ENCODE measurements at places on chromosomes 4 and X. TPM values are rescaled to one million over a fixed set of nuclear protein-coding genes. Genes with fewer than 3 reads are reported as not detected.

ITM2A gene
- 11.6 TPM for polyA plus RNA-seq

DNA sequence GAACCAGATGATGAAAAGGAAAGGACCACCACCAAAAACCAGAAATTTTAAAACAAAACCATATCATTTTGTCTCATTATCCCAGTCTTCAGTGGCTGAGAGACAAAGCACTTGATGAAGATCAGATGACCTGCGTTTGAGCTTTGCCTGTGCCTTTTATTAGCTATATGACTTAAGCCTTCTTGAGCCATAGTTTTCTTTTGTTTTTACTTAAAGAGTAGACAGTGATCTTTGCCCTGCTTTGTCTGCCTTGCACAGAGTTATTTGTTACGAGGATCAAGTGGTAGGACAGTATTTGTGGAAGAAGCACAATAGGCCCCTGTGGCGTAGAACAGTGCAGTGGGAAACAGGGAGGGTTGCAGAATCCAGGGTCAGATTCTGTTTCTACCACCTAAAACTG is 89.9 kb downstream of the SLC10A6 start:
- no peaks in the 10 kb centered on the region for H3K4me1 ChIP-seq
- DNase-seq = no peak
- H3K36me3 ChIP-seq = no peaks in the 10 kb centered on the region

CCDC149 gene
- polyA plus RNA-seq = 12.3 TPM

RGN gene
- 111 TPM for polyA plus RNA-seq

DNA sequence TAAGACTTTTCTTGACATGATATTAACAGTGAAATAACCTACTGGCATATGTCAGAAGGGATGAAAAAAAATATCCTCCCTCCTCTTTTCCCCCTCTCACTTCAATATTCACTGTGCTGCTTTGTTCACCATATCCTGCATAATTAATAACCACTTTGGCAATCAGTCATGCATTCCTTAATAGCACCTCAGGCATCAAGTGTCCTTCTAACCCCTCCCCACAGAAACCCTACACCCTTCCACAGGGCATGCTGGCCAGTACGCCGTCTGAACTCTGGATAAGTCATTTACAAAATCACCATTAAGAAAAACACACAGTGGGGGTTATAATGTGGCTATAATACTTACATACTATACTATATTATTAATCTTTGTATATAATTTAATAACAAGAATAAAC is 165.9 kb downstream of the PDGFC start:
- no peaks in the 10 kb centered on the region for H3K27me3 ChIP-seq
- no peak for DNase-seq
- H3K36me3 ChIP-seq = no peaks in the 10 kb centered on the region
- no peaks in the 10 kb centered on the region for H3K4me1 ChIP-seq
- H3K4me3 ChIP-seq = no peak overlapping the region

GRCh38 chrX:48981178-48981577 is 9.5 kb upstream of the KCND1 start:
- no peaks in the 10 kb centered on the region for H3K27me3 ChIP-seq
- H3K4me1 ChIP-seq = no peaks in the 10 kb centered on the region
- no peak overlapping the region for H3K4me3 ChIP-seq
- no peak overlapping the region for H3K27ac ChIP-seq

- H3K4me1 ChIP-seq = peaks cover 30% of the 10 kb centered on the region
- H3K36me3 ChIP-seq = no peaks in the 10 kb centered on the region
- peak overlapping the region; percentile 91 for H3K27ac ChIP-seq
- no peaks in the 10 kb centered on the region for H3K27me3 ChIP-seq
- DNase-seq = no peak
- no peak overlapping the region for H3K4me3 ChIP-seq
Measured at GRCh38 chrX:134000260-134001245, 15.2 kb upstream of the GPC3 start.

RASL11B gene
- polyA plus RNA-seq = 7.6 TPM

DNA sequence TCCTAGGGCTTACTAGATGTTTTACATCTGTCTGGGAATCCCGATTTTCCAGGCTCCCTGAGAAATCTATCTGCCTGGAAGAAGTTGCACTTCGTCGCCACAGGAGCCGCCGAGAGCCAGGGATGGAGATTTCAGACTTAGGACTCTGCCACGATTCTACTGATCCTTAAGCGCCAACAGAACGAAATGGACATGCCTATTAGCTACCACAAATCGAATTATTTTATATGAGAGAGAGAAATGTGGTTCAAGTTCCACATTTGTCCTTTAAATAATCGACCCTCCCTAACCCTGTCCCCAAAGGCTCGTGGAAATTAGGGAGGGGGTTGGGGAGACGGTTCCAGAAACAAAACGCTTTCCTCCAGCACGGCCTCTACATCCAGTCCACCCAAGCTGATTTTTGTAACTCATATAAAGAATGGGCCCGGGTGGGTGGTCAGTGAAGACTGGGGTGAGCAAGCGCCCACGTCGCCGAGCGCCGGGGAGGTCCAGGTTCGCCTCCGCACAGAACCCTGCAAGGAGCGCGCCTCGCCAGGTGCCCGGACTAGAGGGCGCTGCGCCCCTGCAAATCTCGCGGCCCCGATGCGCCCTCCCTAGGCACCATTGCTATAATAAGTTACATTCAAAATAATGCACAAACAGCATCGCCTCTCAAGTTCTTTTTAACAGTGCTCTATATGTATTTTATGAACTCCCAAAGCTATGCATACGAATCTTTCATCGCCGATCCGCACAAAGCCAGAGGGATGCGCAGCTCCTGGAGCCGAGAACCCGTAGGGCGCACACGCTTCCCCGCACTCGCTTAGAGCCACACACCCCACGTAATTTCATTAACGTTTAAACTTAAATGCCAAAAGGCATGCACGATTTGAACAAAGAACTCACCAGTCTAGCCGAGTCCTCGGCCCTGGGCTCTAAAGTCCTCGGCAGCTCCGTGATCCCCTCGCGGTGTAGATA is 2.1 kb upstream of the FAT1 start:
- DNase-seq = peak; percentile 92
- peaks cover 8% of the 10 kb centered on the region for H3K4me1 ChIP-seq
- H3K4me3 ChIP-seq = peak overlapping the region; percentile 90
- peak overlapping the region; percentile 98 for H3K27ac ChIP-seq
- H3K27me3 ChIP-seq = no peaks in the 10 kb centered on the region

DNA sequence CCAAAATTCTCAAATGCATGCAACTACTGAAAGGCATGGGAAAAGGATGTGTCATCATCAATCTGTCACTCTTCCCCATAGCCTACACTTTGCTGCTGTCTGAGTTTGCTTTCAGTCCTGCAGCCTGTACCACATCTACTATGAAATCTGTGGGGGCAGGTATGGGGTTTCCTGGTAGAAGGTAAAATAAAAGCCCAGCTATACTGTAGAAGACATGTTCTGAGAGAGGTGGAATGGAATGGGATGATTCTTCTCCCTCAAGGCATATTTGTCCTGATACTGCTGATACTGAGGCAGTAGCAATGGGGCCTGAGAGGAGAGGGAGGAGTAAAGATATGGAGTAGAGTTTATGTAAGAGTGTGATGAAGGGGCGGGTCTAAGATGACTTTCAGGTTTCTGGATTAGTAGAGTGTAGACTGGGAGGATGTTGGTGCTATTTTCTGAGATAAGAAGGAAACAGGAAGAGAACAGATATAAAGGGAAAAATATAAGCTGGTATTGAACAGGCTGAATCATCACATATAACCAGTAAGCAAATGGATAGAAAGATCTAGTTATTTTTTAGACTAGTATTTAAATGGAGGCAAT is 38.7 kb upstream of the GYPA start:
- DNase-seq = no peak
- no peaks in the 10 kb centered on the region for H3K36me3 ChIP-seq
- H3K4me1 ChIP-seq = peaks cover 25% of the 10 kb centered on the region
- H3K27me3 ChIP-seq = no peaks in the 10 kb centered on the region
- H3K4me3 ChIP-seq = no peak overlapping the region

- H3K4me1 ChIP-seq = no peaks in the 10 kb centered on the region
- DNase-seq = no peak
- no peak overlapping the region for H3K4me3 ChIP-seq
- H3K36me3 ChIP-seq = no peaks in the 10 kb centered on the region
- H3K27ac ChIP-seq = no peak overlapping the region
Measured at GRCh38 chr4:15392053-15392805, 35.6 kb upstream of the C1QTNF7 start.

DNA sequence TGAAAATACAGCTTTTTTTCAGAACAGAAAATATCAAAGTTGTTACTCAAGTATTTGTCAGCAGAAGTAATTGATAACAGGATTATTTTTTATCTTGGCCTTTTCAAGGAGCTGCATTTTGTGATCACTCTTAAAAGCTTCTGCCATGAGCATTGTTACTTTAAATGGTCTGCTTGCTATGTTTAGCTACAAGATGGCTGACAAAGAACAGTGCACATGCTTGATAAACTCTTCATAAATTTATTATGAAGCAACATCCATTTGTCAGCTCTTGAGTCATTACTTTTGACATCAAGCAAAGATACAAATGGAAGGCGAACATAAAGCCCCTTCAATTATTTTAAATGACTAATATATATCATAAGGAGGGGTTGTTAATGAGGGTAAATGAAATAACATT is 205.4 kb upstream of the RPS6KA3 start:
- DNase-seq = no peak
- H3K36me3 ChIP-seq = no peaks in the 10 kb centered on the region
- H3K27ac ChIP-seq = no peak overlapping the region
- H3K4me1 ChIP-seq = no peaks in the 10 kb centered on the region

GRCh38 chr4:8541981-8542715 is 38.0 kb upstream of the GPR78 start:
- H3K4me1 ChIP-seq = peaks cover 6% of the 10 kb centered on the region
- no peak overlapping the region for H3K27ac ChIP-seq
- no peak overlapping the region for H3K4me3 ChIP-seq

GRCh38 chr4:66235876-66236275 is 565.6 kb upstream of the EPHA5 start:
- no peak for DNase-seq
- H3K27me3 ChIP-seq = no peaks in the 10 kb centered on the region
- H3K36me3 ChIP-seq = no peaks in the 10 kb centered on the region
- H3K4me3 ChIP-seq = no peak overlapping the region
- H3K27ac ChIP-seq = no peak overlapping the region

NCBP2L gene
- 0.39 TPM for polyA plus RNA-seq

DNA sequence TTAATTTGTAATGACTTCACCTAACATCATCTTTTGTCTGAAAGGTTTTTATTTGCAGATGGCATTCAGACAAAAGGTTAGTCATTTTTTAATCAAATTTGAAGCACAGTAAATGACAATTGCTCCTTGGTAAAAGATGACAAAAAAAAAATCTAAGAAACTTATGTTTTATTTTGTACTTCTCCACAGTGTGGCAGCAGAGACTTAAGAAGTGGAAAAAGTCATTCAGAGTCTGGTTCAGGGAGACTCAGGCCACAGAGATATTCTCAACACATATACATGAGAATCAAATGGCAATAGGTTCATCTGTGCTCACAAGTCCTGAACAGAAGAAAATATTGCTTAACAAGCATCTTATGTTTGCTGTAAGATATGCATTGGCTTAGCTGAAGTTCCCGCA is 436.2 kb downstream of the KCNIP4 start:
- no peak overlapping the region for H3K4me3 ChIP-seq
- no peaks in the 10 kb centered on the region for H3K4me1 ChIP-seq
- no peak overlapping the region for H3K27ac ChIP-seq
- no peaks in the 10 kb centered on the region for H3K36me3 ChIP-seq
- peak; percentile 64 for DNase-seq

USP26 gene
- polyA plus RNA-seq = not detected
